ENCODE measurements at places on chromosomes 2 and 18.

DNA sequence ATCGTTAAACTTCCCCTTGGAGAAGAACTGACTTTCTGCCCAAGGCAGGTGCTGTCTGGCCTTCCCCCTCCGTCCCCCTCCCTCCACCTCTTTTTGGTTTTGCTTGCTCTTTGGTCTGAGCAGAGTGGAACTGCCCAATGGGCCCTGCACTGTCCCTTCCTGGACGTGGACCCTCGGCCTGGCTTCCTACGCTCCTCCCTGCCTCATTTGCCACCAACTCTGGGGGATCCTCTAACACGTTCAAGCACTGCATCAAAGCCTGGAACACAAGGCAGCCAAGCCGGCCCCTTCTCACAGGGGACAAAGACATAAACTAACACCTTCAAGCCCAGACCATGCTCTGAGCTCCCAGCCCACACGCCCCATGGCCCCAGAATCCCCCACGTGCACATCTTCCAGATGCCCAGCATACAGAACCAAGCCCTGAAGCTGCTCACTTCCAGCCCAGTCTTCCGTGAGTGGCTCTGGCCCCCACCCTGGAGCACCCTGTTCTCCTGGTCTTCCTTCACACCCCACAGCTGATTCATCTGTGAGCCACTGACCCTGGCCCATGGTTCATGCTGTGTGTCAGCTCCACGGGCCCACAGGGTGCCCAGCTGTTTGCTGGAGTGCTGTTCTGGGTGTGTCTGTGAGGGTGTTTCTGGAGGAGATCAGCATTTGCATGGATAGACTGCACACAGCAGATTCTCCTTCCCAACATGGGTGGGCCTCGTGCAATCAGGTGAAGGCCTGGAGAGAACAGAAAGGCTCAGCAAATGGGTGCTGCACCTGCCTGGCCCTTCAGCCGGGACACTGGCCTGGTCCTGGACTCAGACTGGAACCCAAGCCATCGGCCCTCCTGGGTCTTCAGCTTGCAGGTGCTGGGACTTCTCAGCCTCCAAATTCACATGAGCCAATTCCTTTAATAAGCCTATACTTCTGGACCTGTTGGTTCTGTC lies 247.1 kb upstream of the SALL3 start:
- H3K27ac ChIP-seq, result no peak overlapping the region
- H3K4me1 ChIP-seq, result no peaks in the 10 kb centered on the region
- H3K27me3 ChIP-seq, result no peaks in the 10 kb centered on the region
- no peak overlapping the region for H3K4me3 ChIP-seq
- H3K36me3 ChIP-seq, result no peaks in the 10 kb centered on the region
- no peak for DNase-seq

GRCh38 chr2:124887466-124887865 lies 862.4 kb downstream of the CNTNAP5 start:
- H3K4me3 ChIP-seq, result no peak overlapping the region
- no peaks in the 10 kb centered on the region for H3K36me3 ChIP-seq
- H3K27ac ChIP-seq, result no peak overlapping the region
- no peak for DNase-seq

DNA sequence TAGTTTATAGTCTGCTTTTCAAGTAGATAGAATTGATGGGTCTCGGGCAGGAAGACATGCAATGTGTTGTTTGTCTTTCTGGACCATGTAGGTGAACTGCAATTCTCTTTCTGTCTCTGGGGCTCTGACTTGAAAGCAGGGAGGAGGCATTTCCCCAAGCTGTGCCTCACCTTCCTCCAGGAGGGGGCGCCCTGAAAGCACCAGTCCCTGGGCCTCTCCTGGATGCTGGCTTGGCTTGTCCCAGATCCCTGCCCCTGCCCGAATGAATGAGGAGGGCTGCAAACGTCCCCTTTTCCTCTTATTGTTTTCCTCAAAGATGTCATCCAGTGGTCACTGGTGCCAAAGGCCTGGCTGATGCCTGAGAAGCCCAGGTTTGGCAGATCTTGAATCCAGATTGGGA lies 270.6 kb downstream of the CELF4 start:
- H3K4me1 ChIP-seq, result no peaks in the 10 kb centered on the region
- no peaks in the 10 kb centered on the region for H3K36me3 ChIP-seq
- H3K27ac ChIP-seq, result no peak overlapping the region
- no peaks in the 10 kb centered on the region for H3K27me3 ChIP-seq

DNA sequence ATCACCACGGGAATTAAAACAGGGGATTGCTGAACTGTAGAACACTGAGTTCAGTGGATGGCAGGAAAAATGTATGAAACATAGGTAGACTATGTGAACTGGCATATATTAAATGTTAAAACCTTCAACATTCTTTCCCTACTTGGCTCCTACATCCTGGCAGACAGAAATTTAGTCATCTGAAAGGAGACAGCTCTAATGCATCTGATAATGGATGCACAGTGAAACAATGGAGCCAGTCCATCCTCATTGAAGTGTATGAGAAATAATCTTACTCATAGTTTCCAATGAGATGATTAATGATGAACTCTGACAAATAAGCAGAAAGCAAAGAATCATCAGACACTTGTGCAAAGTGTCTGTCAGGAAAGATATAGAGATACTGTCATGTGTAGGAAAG lies 1629.7 kb upstream of the TMEFF2 start:
- H3K4me3 ChIP-seq, result no peak overlapping the region
- H3K27ac ChIP-seq, result no peak overlapping the region
- no peaks in the 10 kb centered on the region for H3K36me3 ChIP-seq
- DNase-seq, result no peak
- H3K27me3 ChIP-seq, result no peaks in the 10 kb centered on the region

GRCh38 chr2:217177720-217178119 lies 317.9 kb upstream of the TNP1 start:
- no peak overlapping the region for H3K4me3 ChIP-seq
- H3K27me3 ChIP-seq, result peaks cover 9% of the 10 kb centered on the region
- H3K4me1 ChIP-seq, result no peaks in the 10 kb centered on the region
- DNase-seq, result no peak
- H3K27ac ChIP-seq, result no peak overlapping the region

- H3K27me3 ChIP-seq, result no peaks in the 10 kb centered on the region
- DNase-seq, result no peak
- peaks cover 19% of the 10 kb centered on the region for H3K36me3 ChIP-seq
- H3K27ac ChIP-seq, result no peak overlapping the region
Observed at GRCh38 chr2:147937744-147938349, 82.7 kb downstream of the ORC4 start.

- H3K4me3 ChIP-seq, result no peak overlapping the region
- H3K27ac ChIP-seq, result no peak overlapping the region
- H3K36me3 ChIP-seq, result no peaks in the 10 kb centered on the region
- peaks cover 11% of the 10 kb centered on the region for H3K27me3 ChIP-seq
Observed at GRCh38 chr2:38218591-38218991, 142.6 kb upstream of the CYP1B1 start.
